ENCODE measurements at places on chromosomes 12 and 14.

DNA sequence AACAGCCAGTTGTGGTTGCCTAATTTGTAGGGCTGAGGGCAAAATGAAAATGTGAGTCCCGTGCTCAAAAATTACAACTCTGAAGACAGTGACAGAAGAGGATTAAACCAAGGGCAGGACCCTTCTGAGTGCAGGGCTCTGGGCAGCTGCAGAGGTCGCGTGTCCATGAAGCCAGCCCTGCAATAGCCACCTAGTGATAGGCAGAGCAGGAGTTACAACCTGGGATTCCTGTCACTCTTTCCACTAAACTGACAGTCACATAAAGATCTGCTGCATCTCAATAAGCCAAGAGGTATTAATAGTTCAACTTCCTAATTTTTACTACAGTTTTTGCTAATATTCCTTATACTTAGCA is 94.1 kb downstream of the SLC2A13 start:
- no peak for DNase-seq

DNA sequence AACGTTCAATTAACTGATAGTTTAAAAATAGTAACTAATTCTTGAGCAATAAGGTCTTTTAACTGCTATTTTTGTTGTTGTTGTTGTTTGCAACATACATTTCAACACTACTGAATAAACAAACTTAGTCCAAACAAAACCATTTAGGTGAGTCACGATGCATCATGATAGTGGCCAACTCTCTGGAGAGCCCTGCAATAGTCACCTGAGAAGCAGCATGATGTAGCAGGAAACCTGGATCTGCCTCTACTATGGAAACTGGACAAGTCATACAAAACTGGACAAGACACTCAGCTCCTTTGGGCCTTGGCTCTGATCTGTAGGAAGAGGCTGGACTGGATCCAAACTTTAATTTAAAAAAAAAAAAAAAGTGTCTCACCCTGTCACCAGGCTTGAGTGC is 117.3 kb downstream of the MED13L start:
- DNase-seq: no peak

- no peak for DNase-seq
Observed at GRCh38 chr12:117437516-117438255, 76.3 kb upstream of the NOS1 start.

DNA sequence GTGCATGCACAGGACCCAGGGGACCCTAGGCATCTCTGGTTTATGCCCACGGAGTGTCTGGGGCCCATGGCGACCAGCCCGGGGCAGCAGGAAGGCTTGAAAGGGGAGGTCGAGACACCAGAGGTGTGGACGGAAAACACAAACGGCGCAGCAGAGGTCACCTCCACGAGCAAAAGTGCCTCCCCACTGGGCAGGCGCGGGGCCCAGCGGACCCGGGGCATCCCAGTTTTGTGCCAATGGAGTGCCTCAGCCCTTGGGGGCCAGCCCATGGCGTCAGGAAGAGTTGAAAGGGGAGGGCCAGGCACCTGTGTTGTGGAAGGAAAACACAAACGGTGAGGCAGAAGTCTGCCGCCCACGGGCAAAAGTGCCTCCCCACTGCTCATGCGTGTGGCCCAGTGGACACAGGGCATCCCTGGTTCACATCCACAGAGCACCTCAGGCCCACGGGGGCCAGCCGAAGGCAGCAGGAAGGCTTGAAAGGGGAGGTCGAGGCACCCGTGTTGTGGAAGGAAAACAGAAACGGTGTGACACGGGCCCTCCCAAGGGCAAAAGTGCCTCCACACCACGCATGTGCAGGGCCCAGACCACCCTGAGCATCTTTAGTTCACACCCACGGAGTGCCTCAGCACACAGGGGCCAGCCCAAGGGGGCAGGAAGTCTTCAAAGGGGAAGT is 378.8 kb downstream of the ALG10 start:
- peak; percentile 5 for DNase-seq

DNA sequence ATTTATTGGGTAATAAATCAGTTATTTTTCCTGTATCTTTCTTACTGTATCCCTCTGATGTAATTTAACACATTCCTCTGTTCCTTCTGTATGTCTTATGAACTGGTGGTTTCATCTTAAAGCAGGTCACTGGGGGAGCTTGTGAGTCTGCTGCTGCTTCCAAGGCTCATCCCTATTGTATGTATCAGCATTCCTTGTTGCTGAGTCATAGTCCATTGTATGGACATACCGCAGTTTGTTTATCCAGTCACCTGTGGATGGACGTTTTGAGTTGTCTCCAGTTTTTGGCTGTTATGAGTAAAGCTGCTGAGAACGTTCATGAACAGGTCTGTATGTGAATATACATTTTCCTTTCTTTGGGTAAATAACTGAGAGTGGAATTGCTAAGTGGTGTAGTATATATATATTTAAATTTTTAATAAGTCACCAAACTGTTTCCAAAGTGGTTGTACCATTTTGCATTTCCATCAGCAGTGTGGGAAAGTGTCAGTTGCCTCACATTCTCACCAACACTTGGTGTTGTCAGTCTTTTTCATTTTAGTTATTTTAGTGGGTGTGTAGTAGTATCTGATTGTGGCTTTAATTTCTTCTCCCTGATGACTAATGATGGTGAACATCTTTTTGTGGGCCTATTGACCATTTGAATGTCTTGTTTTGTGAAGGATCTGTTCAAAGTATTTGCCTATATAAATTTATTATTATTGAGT is 82.7 kb downstream of the BEGAIN start:
- DNase-seq: no peak
